ENCODE measurements at places on chromosomes 12 and 14.
A peak's percentile ranks its signal among the peaks of the same experiment; 100 is the strongest.

GRCh38 chr12:118317729-118318128 lies 55.0 kb downstream of the TAOK3 start:
- no peak for DNase-seq

- DNase-seq, result peak; percentile 33
Observed at GRCh38 chr12:79933532-79934264, 1.2 kb downstream of the PPP1R12A start.

- DNase-seq, result no peak
Observed at GRCh38 chr14:27730204-27730603, 1036.4 kb upstream of the FOXG1 start.

GRCh38 chr12:51021694-51022093 lies 4.5 kb downstream of the SLC11A2 start:
- DNase-seq, result peak; percentile 31

GRCh38 chr12:3236345-3237187 lies 159.4 kb downstream of the TSPAN9 start:
- no peak for DNase-seq

DNA sequence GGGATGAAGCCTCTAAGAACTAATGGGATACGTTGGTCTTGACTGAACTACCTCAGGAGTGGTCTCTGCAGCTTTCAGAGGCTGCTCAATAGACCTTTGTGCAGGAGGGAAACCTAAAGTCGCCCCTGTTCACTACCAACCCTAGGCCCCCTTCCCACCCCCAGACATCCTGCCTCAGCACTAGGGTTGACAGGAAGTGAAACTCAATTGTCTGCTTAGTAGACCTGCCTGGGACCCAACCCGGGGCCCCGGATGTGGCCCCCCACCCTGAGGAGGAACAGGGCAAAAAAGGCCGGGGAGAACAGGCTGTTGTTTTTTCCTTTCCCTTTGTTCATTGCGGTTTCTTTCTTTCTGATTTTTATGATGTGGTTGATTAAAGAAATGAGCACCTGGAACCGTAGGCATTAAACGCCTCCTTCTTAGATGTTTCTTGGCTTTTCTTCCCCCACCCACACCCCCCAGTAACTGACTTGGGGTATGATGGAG lies 1.6 kb upstream of the DGKA start:
- DNase-seq, result no peak

- no peak for DNase-seq
Observed at GRCh38 chr12:38825006-38825405, 80.4 kb downstream of the CPNE8 start.

DNA sequence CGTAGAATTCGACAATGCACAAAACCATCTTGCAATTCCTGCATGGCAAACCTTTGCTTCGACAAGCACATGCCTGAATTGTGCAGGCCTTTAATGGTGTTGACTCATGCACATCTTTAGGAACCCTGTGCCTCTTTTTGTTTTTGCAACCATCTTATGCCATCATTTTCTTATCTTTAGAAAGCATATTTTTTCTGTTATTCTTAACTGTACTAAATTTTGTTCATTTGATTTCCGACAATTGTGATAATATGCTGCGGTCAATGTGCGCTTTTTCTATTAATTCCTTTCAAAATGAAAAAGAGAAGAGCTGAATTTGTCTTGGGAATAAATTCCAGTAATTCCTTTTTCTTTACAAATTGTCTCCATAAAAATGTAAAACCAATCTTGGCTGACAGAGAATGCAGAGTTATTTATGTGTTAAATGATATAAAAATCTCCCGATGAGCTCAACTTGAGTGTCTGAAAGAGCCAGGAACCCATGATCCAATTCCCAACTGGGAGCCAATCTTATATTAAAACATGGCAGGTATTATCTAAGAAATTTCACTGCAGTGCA lies 20.1 kb upstream of the CDK17 start:
- DNase-seq, result no peak

DNA sequence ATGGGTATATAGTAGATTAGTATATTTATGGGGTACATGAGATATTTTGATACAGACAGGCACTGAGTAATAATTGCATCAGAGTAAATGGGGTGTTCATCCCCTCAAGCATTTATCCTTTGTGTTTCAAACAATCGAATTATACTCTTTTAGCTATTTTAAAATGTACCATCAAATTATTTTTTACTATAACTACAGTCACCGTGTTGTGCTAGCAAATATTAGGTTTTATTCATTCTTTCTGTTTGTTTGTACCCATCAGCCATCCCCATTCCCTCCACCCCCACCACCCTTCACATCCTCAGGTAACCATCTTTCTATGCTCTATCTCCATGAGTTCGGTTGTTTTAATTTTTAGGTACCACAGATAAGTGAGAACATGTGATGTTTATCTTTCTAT lies 115.8 kb downstream of the NUBPL start:
- no peak for DNase-seq

GRCh38 chr12:64568298-64568697 lies 42.0 kb upstream of the RASSF3 start:
- no peak for DNase-seq

DNA sequence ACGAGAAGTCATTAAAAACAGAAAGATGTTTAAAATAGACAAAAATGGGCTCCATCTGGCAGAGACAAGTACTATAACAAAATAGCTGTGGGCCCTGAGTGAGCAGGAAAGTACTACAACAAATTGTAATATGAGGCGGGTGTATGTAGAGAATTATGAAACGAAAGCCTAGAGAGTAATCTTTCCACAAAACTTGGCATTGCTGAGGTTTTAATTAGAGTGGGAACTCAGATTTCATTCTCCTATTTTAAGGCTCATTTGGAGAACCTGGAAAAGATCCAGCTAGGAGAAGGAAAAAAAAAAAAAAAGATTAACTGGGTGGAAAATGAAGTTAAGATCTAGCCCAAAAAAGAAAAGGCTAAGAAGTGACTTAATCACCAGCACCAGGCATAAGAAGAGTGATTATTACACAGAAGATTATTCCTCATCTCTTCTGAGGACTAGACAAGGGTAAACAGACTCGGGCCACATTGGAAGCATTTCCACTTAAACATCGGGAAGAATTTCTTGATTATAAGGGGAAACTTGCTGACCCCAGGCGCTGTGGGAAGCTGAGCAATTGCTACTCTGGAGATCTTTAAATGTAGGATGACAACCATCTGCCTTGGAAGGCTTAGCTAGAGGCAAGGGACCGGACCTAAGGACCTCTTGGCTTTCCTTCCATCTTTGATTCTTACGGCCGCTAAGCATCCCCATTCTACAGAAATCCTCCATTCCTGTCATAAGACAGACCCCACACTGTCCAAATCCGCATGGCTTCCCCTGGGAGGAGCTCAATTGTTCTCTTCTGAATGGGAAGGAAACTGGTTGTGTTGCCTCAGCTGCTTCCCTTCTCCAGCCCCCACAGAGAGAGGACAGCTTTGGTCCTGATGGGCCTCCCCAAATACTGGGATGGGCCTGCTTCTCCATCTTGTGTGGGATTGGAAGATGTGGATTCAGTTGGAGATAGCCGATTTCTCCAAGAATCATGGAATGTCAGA lies 40.6 kb downstream of the IGF1 start:
- DNase-seq, result no peak

DNA sequence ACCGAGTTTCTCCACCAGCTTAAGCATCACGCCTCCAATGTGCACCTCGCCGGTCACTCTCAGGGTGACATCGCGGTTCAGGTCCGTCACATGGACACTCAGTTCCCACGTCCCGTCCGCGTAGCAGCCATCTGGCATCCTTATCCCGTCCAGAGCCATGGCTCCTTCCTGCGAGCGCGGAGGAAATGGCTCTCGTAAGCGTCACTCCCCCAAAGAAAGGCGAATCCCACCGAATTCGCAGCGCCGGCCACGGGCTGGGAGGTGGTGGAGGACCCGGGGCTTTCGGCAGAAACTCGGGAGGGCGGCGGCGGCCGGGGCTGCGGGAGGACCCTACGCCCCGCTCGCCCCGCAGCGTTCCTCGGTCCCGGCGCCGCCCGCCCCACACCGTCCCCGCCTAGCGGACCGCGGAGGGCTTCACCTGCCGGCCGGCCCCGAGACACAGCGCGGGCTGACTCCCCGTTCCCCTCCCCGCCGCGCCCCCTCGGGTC lies 396 bp downstream of the FERMT2 start:
- peak; percentile 22 for DNase-seq

DNA sequence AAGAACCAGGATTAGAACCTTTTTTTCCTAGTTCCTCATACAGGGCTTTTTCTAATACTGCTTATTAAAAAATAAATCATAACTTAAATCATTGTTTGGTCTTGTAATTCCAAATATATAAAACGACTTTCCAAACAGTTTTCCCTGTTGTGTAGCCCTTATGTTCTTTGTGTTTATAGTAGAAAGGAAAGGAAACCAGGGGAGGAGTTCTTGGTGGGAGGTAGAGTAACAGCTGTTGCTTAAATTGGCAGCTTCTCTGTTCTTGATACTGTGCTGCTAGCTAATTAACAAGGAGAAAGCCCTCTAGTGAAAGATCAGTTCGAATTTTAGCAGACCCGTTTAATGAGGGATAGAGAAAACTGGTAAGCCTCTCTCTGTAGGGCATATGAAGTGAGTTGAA lies 15.0 kb downstream of the SRP54 start:
- DNase-seq, result no peak

DNA sequence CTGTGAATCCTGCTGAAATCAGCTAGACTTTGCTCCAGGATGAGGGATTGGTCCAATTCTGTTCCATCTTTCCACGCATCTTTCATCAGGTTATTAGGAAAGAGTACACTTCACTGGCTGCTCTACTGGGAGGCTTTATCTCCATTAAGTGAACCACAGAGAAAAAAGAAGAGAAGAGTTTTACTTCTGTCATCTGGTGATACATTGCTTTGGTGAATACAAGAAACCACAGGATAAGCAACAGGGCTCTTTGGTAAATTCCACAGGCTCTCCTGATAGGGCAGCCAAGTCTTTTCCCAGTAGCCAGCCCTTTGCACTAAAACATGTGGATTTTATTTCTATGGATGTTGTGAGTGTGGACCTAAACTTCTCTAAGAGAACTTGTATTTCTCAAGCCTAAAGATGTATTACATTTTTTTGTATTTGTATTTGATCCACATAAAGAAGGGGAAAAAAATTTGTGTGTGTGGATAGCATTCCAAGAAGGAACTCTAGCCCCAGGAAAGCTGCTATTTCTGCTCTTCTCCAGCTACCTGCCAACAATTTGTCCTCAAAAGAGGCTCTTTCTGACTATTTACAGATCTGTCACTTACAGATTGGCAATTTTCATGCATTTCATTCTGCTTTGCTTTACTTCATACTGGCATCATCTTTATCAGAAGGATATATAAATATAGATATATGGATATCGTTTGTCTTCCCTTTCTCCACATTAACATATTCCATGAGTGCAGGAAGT lies 1117.6 kb upstream of the TMEM132C start:
- no peak for DNase-seq

GRCh38 chr14:81633496-81633895 lies 99.8 kb upstream of the SEL1L start:
- DNase-seq, result no peak

- DNase-seq, result peak; percentile 57
Observed at GRCh38 chr12:5022465-5023061, 21.1 kb upstream of the KCNA5 start.

DNA sequence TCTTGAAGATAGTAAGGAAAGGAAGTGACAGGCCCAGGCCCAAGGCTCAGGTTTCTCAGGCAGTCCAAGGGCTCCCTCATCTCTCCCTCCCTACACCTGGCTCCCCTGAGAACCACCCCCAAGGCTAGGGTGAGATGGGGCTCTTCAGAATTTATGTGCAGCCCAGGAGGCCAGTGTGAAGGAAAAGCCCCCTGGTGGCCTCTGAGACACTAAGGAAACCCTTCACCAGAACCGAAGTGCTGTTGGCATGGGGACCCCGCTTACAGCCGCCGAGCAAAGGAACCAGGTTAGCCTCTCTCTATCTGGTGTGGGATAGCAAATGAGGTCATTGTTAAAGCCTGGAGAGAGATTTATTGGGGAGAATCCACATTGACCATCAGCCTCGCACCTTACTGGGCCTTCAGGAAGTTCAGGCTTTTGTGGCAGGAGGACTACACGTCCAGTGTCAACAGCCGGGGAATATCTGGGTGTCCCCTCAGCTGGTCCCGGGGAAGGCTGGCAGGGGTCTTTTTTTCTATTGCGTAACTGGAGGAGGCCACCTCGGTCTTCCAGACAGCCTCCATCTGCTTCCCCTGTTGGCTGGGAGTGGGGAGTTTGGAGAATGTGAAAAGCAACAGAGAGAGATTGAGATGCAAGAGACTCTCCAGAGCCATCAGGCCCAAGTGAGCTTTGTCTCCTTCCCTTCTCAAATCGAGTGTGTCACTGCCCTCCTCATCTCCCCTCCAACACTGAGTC lies 18.1 kb downstream of the FAM186B start:
- DNase-seq, result no peak

DNA sequence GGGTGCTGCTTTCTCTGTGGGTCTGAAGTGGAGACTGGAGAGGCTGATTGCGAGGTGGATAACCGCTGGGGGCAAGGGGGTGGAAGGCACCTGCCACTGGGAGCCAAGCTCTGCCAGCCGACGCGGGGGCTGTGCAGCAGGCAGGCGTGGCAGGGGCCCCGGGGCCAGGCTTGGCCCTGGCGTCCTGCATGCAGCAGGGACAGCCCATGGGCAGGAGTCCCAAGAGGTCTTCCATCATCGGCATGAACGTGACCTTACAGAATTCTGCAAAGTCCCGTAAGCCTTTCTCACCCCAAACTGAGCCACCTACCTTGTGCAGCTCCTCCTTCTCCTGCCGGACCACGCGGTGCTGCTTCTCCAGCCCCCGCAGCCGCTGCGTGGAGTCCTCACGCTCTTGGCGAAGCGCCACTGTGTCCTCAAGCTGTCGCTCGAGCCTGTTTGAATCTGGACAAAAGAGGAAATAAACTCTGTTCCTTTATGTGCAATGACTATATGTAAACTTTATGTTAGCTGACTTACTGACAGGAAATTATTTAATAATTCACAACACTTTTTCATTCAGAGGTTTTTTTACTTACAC lies 51.3 kb downstream of the AMN start:
- DNase-seq, result peak; percentile 85

- peak; percentile 78 for DNase-seq
Observed at GRCh38 chr12:89451841-89452251, 72.8 kb downstream of the GALNT4 start.

DNA sequence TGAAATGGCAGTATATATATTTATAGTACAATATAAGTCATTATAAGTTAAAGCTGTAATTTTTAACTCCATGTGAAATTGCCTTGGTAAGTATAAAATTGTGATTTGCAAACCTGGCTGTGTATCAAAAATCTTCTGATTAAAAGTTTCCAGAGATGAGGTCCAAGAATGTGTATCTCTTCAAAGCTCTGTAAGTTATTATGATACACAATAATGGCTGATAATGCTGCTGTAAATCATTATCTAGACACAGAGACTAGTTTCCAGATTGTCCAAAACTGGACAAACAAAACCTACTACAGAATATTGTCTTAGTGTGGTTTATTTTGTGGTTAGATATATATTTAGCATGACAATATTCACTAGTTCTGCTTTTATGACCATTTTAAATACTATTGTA lies 514.8 kb downstream of the SLC6A15 start:
- DNase-seq, result no peak

- DNase-seq, result no peak
Observed at GRCh38 chr12:3137268-3137781, 60.1 kb downstream of the TSPAN9 start.

- no peak for DNase-seq
Observed at GRCh38 chr14:87601036-87601435, 391.9 kb downstream of the GALC start.

- DNase-seq, result peak; percentile 42
Observed at GRCh38 chr12:109387425-109388166, 39.9 kb downstream of the MYO1H start.

- peak; percentile 15 for DNase-seq
Observed at GRCh38 chr12:104827587-104827986, 130.5 kb downstream of the SLC41A2 start.

GRCh38 chr14:25049568-25050268 lies at the start of gene STXBP6:
Gene STXBP6 (minus strand): TSS chr14:25050147. CDS start chr14:24974818, 75,329 bp downstream.
- DNase-seq, result peak; percentile 81

- peak; percentile 56 for DNase-seq
Observed at GRCh38 chr14:20811986-20812975, 9.6 kb upstream of the RNASE1 start.
